ENCODE measurements at places on chromosomes 5 and 9. TPM values are rescaled to one million over a fixed set of nuclear protein-coding genes. Genes with fewer than 3 reads are reported as not detected.

The FOXD4 gene
- 0.52 TPM for total RNA-seq

The TAS2R1 gene
- total RNA-seq = not detected

The FGF18 gene
- 0.06 TPM for total RNA-seq

The GLT6D1 gene
- total RNA-seq = not detected

The SH3PXD2B gene
- 23.1 TPM for total RNA-seq

The TAL2 gene
- total RNA-seq = not detected

The TBC1D2 gene
- 22.2 TPM for total RNA-seq

The ARRDC1 gene
- total RNA-seq = 13.6 TPM

The MSMP gene
- not detected for total RNA-seq

The RNF224 gene
- total RNA-seq = 0.23 TPM

The LVRN gene
- 0.11 TPM for total RNA-seq

The TIMD4 gene
- not detected for total RNA-seq

The SLC12A2 gene
- 32.9 TPM for total RNA-seq

The DDX4 gene
- not detected for total RNA-seq

GRCh38 chr5:147436596-147436995, 73.3 kb downstream of the DPYSL3 start:
- no peak for DNase-seq

DNA sequence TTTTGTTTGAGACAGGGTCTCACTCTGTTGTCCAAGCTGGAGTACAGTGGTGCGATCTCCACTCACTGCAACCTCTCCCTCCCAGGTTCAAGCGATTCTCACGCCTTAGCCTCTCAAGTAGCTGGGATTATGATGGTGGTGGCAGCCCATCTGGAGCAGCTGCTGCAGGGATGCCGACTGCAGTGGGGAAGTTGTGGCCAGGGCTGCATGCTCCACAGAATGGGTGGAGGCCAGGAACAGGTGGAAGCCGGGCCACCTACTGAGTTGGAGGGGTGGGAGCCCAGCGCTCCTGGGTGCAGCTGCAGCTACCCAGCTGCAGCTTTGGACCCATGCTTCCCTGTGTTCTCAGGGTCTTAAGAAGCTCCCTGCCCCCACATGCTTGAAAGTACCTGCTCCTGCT, 99.7 kb downstream of the SCAI start:
- no peak for DNase-seq

- DNase-seq = peak; percentile 94
These were observed at the start of gene OSMR for GRCh38 chr5:38845526-38846378. TSS of gene OSMR (plus strand) at chr5:38846012. CDS start at chr5:38869045, 23,033 bp downstream.

DNA sequence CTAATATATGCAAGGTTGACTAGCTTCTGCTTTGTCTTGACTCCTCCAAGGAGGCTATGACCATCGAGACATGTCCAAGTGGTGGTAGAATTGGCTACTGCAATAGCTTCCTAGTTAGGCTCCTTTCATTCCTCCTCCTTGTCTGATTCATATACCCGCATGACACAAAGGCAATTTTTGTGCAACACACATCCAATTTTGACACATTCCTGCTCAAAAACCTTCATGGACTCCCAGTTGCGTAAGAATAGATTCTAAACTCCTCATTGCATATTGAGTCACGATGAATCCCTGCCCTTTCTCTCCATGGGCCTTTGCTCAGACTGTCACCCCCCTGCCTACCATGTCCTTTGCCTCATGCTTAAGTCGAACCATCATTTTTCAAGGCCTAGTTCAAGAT, 344.5 kb downstream of the ACTL7B start:
- DNase-seq = peak; percentile 55

DNA sequence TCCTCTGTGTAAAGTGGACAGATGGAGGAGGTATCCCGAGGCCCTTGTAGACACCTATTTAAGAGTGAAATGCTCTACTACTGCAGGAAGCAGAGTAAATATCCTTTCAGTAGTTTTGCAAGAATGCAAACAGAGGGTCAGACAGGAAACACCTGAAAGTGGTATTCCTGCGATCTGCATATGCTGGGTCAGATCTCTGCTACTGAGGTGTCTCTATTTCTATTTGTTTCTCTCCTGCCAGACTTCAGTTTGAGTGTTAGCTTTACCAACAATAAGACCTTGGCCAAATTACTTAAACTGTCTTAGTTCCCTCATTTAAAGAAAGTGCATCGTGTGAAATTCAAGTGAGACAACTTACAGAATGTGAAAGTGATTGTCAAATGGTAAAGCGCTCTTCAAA, 47.6 kb downstream of the JAKMIP2 start:
- no peak for DNase-seq

- DNase-seq = no peak
These were observed 86.1 kb downstream of the SV2C start for GRCh38 chr5:76169146-76169905.

- no peak for DNase-seq
These were observed 59.3 kb downstream of the AHRR start for GRCh38 chr5:380701-381309.

GRCh38 chr9:124616961-124617360, 109.8 kb upstream of the NR5A1 start:
- no peak for DNase-seq

DNA sequence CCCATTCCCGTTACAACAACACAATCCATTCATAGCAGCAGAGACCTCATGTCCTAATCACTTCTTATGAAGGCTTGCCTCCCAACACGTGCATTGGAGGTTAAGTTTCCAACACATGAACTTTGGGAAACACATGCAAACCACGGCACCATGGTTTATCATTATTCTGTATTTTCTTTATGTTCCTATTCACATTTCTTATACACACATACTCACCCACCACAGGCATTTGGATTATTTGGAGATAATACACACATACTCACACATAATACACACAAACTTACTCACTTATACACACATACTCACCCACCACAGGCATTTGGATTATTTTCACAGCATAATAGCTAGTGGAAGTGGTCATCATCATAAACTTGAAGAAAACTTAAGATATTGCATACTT, 75.6 kb downstream of the C7 start:
- peak; percentile 47 for DNase-seq

- DNase-seq = no peak
These were observed 123.8 kb downstream of the NR3C1 start for GRCh38 chr5:143279698-143280097.

DNA sequence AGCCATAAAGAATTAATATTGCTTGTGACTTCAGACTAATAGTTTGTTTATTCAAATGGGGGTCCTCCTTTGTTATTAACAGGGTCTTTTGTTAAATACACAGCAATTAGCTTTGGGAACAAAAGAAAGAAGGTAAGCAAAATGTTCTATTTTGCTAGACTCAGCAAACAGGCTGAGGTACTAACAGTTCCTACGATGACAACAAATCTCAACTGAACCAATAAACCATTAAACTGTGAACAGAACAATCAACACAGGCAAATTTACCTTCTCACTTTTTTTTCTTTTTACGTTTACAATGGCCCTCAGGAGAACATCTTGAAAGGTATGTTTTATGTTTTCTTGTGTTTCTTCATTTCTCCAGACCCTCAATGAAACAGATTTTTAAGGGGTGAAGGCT, 207.2 kb downstream of the NFIB start:
- no peak for DNase-seq

- DNase-seq = no peak
These were observed 188.8 kb downstream of the ADCY2 start for GRCh38 chr5:7584749-7585148.

DNA sequence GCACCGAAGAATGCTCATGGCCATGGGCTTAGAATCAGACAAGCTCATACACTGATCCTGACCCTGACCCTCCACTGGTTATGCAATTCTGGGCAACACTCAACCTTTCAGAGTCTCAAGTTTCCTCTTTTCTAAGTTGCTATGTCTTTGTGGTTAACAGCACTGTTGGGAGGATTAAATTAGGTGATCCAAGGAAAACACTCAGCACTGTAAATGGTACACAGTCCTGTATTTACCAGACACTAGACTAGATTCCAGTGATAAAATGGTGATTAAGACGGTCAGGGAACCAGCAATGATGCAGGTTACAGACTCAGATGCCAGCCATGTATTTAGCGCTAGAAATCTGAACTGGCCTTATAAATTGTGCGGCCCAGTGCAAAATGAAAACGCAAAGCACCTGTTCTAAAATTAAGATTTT, 8.1 kb downstream of the ARL15 start:
- peak; percentile 67 for DNase-seq

- no peak for DNase-seq
These were observed 86.1 kb downstream of the ARL15 start for GRCh38 chr5:54224103-54224826.

GRCh38 chr9:133610845-133611244, 1.7 kb upstream of the FAM163B start:
- no peak for DNase-seq

DNA sequence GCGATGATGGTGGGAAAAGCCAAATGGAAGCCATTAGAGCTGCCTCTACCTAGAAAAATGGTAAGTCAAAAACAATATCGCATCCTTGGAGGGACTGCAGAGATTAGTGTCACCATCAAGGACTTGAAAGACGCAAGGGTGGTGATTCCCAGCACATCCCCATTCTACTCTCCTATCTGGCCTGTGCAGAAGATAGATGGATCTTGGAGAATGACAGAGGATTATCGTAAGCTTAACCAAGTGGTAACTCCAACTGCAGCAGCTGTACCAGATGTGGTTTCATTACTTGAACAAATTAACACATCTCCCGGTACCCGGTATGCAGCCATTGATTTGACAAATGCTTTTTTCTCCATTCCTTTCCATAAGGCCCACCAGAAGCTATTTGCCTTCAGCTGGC, 23.8 kb downstream of the ERP44 start:
- no peak for DNase-seq

- no peak for DNase-seq
These were observed 31.7 kb upstream of the MEIKIN start for GRCh38 chr5:131977212-131977604.

Measured in LHCN-M2 (cell line).